ENCODE measurements at places on chromosomes 12 and 14.
A peak's percentile ranks its signal among the peaks of the same experiment; 100 is the strongest.

GRCh38 chr12:6532927-6533652 is 1.2 kb upstream of the GAPDH start:
- peak; percentile 78 for DNase-seq

DNA sequence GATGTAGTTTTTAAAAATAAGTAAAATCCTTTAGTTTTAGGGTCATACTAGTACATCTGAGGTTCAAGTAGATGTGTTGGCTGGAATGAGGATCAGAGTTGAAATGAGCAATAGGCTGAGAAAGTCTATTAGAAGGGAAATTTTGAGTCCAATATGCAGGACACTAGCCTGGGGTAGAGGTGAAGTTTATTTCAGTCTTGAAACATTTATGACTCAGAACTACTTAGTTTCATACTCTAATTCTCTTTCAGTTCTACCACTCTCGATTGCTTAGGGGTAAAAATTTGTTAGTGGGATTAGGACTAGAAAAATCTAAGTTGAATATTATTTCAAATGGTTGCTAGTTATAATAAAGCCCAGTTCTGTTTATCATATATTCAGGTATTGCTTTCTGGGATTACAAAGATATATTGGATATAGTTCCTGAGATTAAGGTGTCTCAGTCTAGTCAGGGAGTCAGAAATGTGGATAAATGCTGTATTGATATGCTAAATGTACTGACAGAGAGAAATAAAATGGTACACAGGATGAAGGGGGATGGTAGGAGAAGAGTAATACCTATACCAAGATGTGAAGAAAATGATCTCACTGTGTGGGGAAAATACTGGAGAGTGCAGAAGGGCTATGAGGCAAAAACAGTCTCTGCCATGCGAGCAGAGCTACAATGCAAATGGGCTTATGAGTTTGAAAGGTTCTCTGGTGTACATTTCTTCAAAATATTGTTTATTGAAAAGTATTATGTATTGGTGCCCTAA is 395.8 kb upstream of the FBXO33 start:
- no peak for DNase-seq

- DNase-seq, result no peak
These were observed 77.4 kb upstream of the REP15 start for GRCh38 chr12:27618836-27619235.

- DNase-seq, result no peak
These were observed 127.4 kb upstream of the MAP1LC3B2 start for GRCh38 chr12:116431677-116432300.

GRCh38 chr12:69613351-69613750 is 2.6 kb upstream of the LRRC10 start:
- DNase-seq, result no peak

DNA sequence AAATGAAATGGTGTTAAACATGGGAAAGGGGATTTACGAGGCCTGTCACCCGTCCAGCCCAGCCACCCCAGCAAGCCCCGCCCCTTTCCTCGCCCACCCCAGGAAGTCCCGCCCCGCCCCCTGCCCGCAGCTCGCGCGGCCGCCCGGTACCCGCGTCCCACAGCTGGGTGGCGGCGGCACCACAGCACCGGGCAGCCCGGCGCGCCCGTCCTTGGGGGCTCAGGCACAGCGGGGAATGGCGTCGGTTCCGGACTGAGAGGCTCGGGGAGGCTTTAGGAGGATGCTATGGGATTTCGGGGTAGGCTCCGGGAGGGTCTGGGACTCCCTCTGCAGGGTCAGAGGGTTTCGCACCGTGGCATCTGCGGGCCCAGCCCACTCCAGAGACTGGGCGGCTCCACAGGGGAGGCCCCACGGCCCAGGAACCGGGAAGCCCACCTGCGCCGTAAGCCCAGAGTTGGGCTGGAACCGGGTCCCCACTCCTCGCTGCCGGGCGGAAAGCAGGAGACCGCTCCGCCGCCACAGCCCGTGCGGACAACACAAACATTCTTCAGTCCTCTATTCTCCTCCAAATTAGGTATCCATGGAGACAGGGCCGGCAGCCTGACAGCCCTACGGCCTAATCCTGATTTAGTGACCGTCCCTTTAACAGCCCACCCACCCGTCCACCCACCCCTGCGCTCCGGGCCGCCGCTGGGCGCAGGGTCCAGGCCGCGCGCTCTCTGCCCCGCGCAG is 1.4 kb downstream of the FIGNL2 start:
- peak; percentile 23 for DNase-seq

DNA sequence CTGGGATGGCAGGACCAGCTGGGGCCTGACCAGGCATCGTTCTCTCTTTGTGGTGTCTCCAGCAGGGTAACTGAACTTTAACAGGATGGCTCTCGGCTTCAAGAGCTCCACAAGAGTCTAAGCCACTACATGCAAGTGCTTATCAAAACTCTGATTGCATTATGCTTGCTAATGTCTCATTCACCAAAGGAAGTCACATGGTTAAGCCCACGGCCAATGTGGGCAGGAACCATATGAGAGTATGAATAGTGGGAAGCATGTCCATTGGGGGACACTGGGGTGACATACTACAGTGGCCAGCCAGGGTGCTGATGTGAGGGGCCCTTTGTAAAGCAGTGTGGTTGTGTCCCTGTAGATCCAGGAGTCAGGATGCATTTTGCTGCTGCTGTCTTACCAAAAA is 35.0 kb upstream of the KCNA5 start:
- DNase-seq, result no peak

DNA sequence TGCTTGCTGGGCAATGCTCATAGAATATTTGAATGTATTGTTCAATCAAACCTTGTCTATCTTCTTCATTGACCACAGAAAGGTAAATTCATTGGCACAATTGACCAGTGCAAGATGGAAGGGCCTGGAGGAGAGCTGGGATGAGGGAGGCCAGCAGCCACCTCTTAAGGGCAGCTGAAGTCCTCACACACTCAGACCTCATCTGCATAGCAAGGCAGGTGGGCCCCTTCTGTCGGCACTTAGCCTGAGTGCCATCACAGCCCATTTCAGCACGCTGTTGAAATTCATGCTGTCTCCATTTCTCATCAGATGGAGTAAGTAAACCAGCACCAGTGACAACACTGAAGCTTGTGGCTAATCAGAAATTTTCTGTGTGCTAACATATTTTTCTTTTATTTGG is 25.4 kb upstream of the HMGA2 start:
- no peak for DNase-seq

- no peak for DNase-seq
These were observed 9.9 kb downstream of the DIP2B start for GRCh38 chr12:50514526-50515276.

DNA sequence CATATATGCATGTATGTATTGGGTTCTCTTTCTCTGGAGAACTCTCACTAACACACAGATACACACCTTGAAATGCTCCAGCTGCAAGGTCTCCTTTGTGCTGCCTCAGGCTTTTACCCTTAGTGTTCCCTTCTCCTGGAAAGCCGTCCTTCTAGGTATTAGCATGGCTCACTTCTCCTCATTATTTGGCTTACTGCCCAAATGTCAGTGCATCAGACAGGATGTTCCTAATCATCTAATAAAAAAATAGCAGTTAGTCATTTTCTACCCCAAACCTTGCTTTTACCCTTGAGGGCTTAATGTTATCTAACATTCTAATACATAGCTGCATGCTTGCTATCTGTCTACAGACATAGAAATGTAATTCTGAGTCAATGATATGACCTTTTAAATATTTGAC is 109.0 kb upstream of the SLC16A7 start:
- DNase-seq, result no peak

GRCh38 chr12:69272511-69272910 is 33.1 kb downstream of the CPSF6 start:
- DNase-seq, result no peak

DNA sequence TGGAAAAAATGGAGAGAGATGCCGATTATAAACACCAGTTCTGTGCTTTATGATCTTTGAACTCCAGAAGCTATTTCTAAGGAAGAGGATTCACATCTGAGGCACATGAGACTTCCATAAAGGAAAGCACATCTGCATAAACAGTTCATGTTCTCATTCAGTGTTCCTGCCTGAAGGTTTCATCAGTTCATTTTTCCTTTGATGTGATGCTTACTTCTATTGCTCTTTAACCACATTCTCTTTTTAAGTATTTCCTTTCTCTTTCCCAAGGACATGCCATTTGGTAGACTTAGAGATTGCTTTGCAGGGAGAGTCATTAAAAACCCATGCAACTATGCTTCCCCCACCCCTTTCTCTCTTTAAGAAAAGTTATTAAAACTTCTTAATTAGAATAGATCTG is 387.0 kb upstream of the FLRT2 start:
- no peak for DNase-seq

DNA sequence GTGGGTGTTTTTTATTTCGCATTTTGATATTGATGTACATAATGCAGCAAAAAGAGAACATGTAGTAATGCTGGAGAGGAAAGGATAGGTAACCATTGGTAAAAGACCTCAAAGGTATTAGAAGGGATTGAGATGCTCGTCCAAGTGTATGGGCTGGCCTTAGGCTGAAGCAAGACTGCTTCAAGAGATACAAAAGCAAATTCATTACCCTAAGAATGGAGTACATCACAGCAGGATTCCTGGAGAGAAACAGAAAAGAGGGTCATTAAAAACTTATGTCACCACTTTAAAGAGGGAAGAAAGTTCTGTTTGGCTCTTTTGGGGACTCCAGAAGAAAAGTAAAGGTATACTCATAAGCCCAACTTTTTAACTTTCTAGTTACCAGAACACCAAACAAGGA is 420.5 kb downstream of the ZFP36L1 start:
- no peak for DNase-seq

- no peak for DNase-seq
These were observed 30.6 kb downstream of the CMKLR1 start for GRCh38 chr12:108308395-108309085.

- no peak for DNase-seq
These were observed 40.0 kb downstream of the TSPAN9 start for GRCh38 chr12:3117144-3117581.

GRCh38 chr14:30921305-30921704 is 46.9 kb downstream of the COCH start:
- DNase-seq, result no peak

DNA sequence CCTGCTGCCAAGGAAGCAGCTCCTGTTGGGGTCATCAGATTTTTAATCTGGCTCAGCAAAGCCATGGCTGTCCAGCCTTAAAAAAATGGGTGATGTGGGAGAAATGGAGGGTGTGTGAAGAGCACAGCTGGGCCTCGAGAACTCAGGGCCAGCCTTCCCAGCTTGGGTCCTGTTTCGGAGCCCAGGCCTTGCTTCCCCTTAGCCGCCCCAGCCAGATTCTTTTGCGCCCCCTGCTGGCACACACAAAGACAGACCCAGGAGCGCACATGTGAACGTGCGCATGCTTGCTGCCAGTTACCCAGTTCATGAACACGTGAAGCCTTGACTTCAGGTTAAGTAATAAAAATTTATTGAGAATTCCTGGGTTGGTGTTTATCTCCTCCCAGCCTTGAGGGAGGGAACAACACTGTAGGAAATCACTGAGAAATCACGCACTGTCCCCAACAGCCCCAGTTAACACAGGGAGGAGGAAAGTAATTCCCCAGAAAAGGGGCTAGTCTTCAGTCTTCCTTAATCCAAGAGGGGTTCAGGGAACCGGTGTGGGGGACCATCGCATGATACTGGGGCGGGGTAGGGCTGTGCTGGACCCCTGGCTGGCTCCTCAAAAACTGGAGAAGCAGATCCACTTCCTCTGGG is 5.3 kb downstream of the PHB2 start:
- DNase-seq, result peak; percentile 88

- DNase-seq, result no peak
These were observed 151.6 kb downstream of the FOXA1 start for GRCh38 chr14:37443461-37443860.

DNA sequence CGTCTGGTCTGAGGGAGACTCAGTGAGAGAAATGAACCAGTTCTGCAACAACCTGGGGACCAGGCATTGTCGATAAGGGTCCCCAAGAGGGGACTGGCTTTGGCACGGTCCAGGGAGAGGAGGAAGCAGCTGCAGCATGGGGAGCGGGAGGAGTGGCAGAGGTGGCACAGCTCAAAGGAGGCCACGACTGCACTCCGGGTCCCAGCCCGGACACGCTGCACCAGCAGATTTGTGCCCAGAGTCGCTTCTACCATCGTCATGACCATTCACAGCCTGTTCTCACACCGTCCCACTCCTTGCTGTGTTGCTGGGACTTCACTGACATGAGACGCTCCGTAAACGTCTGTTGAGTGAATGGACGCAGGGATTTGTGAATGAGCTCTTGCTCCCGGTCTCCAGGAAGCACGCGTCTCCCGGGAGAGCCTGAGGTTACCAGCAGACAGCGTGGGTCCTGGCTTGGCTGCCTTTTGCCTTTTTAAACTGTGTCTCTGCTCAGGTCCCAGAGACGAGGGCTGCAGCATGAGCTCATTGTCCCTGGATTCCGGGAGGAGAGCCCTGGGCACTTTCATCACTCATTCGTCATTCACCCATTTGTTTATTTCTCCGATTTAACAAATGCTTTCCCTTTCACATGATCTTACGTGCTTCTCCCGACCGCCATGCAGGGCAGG is 137.0 kb downstream of the PIWIL1 start:
- DNase-seq, result no peak

DNA sequence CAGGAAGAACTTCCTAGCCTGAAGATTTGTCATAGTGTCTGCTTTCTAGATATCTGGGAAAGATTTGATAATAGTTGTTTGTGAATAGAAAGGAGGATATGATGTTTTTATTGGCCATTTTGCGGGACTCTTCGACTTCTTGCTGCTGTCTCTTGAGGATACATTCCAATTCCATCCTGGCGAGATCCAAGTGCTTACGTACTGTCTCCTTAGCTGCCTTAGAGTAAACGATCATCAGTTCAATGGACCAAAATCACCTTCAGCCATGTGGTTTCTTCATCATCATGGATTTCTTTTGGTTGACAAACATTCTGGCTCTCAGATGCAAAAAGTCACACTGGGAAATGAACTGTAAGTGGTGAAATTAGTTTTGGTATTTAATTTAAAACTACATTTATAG is 82.7 kb upstream of the SCN8A start:
- DNase-seq, result no peak

- no peak for DNase-seq
These were observed 27.2 kb downstream of the HIGD1C start for GRCh38 chr12:50979369-50980052.

- DNase-seq, result peak; percentile 72
These were observed 290.2 kb downstream of the PRKD1 start for GRCh38 chr14:29637411-29637810.

- no peak for DNase-seq
These were observed 32.3 kb downstream of the DIO3 start for GRCh38 chr14:101593411-101594238.

GRCh38 chr14:63542231-63542999 is 762 bp downstream of the PPP2R5E start:
- DNase-seq, result peak; percentile 40

DNA sequence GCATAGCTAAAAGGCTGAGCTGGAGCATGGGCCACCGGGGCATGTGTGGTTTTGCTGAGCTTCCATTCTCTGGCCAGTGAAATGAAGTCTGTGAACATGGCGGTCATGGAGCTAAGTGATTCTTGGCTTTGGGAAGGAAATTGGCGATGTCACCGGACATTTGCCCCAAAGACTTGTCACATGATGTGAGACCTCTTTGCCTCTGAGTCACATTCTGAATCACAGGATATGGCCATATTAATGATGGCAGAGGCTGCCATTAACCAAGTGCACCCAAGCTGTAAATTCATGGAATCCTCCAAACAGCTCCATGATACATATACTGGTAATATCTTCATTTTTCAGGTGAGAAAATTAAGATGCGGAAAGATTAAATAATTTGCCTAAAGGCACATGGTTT is 27.4 kb upstream of the BATF start:
- no peak for DNase-seq
